ENCODE measurements at places on chromosomes 1 and 21.

- no peak for DNase-seq
Measured at GRCh38 chr1:8427493-8427892, 109.6 kb downstream of the SLC45A1 start.

GRCh38 chr1:41508290-41508689 lies 23.8 kb upstream of the EDN2 start:
- no peak for DNase-seq

- DNase-seq = peak; percentile 64
Measured at GRCh38 chr1:94805912-94806311, 14.2 kb upstream of the SLC44A3 start.

DNA sequence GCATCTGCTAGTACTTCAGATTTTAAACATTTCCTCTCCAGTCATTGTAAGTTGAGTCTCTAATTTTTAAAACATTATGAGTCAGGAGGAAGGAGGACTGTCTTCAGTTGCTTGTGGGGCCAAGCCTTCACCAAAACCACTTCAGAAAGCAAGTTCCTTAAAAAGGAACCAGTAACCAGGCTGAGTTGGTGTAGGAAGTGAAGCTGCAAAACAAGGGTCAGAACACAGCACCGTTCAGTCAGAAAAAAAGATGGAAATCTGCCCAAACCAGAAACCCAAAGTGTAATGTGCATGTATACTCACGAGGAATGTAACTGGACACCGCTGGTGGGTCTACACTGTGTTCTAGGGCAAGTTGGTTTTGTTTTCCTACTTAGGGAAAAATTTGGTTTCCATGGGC lies 402.1 kb downstream of the SETD4 start:
- DNase-seq = no peak

GRCh38 chr21:43727519-43728153 lies 8.7 kb downstream of the PDXK start:
- no peak for DNase-seq

GRCh38 chr1:115071012-115071664 lies 18.2 kb downstream of the TSPAN2 start:
- no peak for DNase-seq

DNA sequence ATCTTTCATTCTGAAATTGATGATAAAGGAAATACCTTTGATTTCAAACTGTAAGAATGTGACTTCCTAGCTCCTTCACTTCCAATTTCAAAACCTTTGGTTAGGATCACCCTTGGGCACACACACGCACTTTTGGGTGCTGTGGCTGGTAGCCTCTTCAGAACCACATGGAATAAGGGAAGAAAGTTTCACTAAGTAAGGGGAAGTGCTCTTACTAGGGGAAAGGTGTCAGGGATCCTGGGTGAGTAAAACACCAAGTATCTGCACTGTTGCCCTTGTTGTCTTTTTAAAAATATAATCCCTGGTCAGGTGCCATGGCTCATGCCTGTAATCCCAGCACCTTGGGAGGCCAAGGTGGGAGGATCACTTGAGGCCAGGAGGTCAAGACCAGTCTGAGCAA lies 132.4 kb downstream of the SDCCAG8 start:
- no peak for DNase-seq

DNA sequence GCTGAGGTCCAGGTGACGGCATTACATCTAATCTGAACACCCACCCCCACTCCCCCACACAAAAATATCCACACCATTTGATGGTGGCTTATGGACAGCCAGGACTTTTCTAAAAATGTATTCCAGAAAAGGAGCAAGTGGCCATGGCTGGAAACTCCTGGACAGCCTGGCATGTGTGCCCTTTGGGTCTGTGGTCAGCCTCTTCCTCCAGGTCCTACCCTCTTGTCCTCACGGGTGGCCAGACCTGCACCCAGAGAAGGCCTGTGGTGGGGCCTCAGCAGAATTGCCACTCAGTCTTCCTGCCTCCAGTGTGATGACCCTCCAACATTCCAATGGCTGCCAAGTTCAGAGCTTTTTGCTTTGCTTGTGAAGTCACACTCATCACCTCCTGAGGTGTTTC lies 600.6 kb downstream of the AJAP1 start:
- no peak for DNase-seq

- DNase-seq = peak; percentile 96
Measured at GRCh38 chr1:109483672-109484518, at the start of gene ATXN7L2. Gene ATXN7L2, plus strand, starts transcription at chr1:109483905. Its CDS starts 49 bp downstream, at chr1:109483954.

- no peak for DNase-seq
Measured at GRCh38 chr1:63645317-63645716, 52.1 kb downstream of the PGM1 start.

GRCh38 chr1:125087247-125087646 lies 3902.5 kb downstream of the SRGAP2C start:
- DNase-seq = no peak

DNA sequence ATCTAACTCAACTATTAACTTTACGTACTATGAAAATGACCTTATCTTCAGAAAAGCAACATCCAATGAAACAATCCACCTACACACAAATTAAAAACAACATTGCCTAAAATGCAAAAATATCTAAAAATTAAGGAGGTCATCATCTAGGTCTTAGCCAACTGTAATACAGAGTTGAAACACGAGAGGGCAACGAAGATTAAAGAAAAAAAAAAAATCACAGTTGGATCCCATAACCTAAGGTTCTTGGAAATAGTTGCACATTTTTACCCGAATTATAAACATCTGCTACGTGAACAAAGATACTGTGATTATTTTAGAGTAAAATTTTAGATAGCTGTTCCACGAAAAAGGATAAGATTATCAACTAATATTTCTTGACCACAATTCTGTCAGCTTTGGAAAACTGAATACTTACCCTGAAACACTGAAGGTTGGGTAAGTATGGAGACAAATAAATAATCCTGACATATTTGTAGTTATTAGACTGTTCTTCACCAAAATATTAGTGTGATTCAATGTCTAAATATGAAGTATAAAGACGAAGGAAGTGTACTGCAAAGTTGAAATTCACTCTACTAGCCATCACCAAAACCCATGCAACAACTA lies 88.0 kb upstream of the AK4 start:
- peak; percentile 56 for DNase-seq

DNA sequence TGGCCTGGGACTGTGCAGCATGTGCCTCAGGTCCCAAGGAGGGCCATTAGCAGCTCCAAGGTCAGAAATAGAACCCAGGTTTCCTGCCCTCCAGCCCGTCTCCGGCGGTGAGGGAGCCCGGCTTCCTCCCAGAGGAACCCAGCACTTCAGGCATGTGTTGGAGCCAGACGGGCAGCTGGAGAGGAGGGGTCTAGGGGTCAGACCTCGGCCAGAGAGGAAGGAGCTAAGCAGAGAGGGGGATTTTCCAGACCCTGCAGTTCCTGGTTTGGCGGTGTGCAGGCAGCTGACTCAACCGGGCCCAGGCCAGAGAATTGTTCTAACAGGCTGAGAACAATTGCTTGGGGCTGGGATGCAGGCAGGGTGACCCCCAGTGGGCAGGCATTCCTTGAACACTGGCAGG lies 37.1 kb downstream of the HSPG2 start:
- DNase-seq = no peak

- DNase-seq = no peak
Measured at GRCh38 chr1:1797731-1798341, 19.6 kb upstream of the NADK start.

- DNase-seq = no peak
Measured at GRCh38 chr1:201634261-201634660, 95.3 kb downstream of the NAV1 start.

- no peak for DNase-seq
Measured at GRCh38 chr21:38622081-38622826, 124.0 kb upstream of the ERG start.

GRCh38 chr1:198265073-198265661 lies 108.4 kb downstream of the NEK7 start:
- no peak for DNase-seq

DNA sequence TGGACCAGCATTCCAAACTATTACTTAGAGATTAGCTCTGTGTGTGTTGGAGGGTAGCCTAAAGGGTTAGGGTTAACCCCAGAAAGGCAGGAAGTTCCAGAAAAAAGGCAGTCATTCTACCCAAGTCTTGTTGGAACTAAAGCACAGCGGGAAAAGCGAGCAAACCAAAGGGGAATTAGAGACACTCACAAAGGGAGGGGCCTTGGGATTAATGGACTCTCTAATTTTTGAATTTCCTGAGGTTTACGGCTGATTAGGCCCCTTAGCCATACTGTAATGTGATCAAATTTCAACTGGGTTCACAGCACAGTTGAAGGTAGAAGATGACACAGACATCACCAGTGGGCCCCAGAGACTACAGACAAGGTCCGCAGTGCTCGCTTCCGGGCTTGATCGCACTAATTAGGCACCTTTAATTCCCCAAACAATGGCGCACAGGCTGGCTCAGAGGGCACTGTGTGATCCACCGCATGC lies 28.3 kb downstream of the CAPZB start:
- no peak for DNase-seq

DNA sequence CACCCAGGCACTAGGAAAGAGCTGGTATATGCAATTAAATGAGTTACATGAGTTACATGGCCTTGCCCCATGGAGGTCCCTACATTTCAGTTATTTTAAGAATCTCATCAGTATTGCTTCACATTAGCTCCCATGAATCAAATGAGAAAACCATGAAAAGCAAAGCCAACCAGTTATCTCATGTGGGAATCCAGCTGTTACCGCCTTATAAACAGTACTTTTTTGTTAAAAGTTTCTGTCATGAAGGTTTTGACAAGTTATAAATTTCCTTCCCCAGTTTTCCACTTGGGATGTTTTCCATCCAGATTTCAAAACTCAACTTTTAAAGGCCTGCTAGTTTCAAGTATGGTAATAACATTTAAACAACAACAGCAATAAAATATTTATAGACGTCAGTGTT lies 544.8 kb downstream of the NUF2 start:
- no peak for DNase-seq

DNA sequence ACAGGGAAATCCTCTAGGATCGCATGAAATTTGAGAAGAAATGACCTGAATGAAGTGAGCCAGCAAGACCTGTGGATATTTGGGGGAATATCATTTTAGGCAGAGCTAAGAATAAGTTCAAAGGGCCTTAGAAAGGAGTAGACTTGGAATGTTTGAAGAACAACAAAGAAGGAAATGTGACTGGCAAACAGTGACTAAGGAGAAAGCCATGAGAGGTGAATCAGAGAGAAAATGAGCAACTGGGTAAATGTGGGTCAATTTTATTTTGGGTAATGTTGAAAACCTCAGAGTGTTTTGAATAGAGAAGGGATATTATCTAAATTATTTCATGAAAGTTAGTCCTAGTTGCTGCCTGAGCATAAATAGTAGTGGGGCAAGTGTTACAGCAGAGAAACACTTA lies 672.8 kb downstream of the LMO4 start:
- no peak for DNase-seq

DNA sequence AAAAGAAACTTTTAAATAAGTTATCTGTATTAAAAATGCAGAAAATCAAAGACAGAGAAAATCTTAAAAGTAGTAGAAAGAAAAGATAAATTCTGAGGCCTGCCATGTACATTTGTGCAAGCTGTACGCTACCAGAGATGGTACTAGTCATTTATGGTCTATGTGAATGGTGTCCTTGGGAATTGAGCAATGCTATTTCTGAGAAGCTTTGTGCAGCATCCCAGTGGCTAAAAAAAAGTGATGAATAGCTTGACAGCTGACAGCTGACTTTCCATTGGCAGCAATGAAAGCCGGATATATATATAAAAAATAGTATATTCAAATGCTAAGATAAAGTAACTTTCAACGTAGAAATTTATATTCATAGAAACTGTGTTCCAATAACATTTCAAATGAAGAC lies 58.8 kb upstream of the KCTD3 start:
- DNase-seq = no peak

DNA sequence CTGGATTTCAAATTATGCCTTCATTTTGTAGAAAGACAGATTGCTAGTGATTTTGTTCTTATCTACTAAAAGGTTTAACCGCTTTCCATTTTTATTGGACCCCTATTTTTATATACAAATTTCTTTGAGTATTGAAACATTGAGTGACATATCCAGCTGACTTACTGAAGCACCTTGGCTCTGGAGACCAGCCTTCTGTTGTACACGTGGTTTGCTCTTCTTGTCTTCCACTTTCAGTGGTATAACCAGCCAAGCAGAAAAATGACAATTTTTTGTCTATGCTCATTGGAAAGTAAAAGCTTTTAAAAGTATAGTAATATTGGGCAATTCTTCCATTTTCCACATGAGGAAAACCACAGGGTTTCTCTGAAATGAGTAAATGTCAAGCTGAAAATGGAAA lies 4.4 kb downstream of the F13B start:
- no peak for DNase-seq

DNA sequence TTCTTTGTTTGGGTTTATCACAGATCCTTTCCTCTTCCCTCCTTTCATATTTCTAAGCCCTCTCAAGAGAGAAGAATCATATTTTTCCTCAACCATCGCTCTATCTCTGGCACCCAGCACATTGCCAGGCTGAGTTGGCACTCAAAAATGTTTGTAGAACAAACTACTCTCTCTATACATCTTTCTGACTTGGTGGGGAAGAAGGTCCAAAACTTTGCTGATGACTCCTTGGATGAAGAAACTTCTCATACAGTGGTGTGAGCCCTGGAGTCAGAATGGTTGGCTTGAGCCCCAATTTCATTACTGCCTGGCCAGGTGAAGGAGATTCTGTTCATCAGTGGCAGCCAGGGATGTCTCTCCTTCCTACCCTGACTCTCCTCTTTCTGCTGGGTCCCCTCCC lies 11.9 kb downstream of the ALX3 start:
- no peak for DNase-seq

- no peak for DNase-seq
Measured at GRCh38 chr1:17342014-17342441, 30.0 kb upstream of the PADI6 start.

- DNase-seq = no peak
Measured at GRCh38 chr1:17610713-17611112, 71.2 kb downstream of the ARHGEF10L start.

- DNase-seq = no peak
Measured at GRCh38 chr1:204413170-204413535, 1.5 kb upstream of the PPP1R15B start.

GRCh38 chr1:23187637-23188036 lies 19.0 kb upstream of the LUZP1 start:
- no peak for DNase-seq

DNA sequence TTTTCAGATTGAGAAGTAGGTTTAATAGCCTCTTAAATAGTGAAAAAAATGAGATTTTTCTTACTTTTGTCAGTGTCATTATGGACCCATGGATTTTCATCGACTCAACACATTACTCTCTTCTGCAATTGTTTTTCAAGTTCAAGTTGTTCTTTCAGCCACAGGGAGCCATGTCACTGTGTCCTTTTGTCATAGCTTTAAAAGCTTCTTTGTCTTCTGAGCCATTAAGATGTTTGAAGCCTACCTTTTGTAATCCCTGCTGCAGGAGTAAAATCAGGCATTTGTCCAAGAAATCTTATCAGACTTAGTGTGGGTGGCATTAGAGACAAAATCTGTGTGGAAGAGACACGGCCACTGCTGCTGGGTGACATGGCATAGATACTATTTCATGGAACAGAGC lies 92.8 kb upstream of the ZP4 start:
- no peak for DNase-seq

DNA sequence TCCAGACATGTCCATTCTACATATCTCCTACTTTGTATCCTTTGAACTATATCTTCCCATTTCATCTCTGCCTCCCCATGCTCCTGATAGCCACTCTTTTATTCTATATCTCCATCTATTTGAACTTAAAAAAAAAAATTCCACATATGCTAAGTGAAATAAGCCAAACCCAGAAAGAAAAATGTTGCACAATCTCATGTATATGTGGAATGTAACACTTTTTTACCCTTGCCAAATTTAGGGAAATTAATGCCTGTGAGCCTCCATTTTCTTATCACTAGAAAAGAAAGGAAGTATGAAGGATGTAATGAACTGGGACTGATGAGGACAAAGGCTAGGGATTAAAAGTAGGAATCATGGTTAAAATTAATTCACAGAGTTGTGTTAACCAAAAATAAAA lies 53.5 kb downstream of the RGS13 start:
- no peak for DNase-seq
